Cortex of kidney (tissue), 1 donor: ENCODE measurements at places on chromosomes 4 and X.

DNA sequence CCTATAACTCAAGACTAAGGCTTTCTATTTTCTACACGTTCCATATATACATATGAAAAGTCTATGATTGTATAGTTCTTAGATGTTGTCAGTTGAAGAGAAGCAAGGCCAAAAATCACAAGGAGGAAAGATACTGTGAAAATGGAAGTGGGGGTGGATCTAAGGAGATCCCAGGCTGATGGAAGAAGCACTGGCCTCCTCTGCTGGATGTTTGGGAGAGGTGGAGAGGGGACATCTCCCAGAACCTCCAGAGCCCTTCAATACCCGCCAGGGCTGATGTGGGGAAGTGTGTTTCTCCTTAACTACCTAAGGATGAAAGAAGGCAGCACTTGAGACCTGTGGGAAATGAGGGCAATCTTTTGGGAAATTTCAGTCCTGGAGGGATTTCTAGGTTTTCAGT, 67.4 kb downstream of the RASGEF1B start:
- DNase-seq, result no peak

DNA sequence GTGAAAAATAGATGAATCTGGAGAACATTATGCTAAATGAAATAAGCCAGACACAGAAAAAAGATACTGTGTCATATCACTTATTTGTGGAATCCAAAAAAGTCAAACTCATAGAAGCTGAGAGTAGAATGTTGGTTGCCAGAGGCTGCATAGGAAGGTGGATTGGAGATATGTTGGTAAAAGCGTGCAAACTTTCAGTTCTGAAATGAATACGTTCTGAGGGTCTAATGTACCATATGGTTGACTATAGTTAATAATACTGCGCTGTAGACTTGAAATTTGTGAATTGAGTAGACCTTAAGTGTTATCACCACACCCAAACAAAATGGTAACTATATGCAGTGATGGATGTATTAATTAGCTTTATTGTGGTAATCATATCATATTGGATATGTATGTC, 45.0 kb upstream of the UPRT start:
- no peak for DNase-seq

GRCh38 chr4:105392858-105393257, 81.0 kb downstream of the PPA2 start:
- DNase-seq, result no peak

- no peak for DNase-seq
Measured at GRCh38 chr4:76779740-76780459, 118.0 kb downstream of the SOWAHB start.

GRCh38 chr4:44684648-44685047, 6.4 kb downstream of the GUF1 start:
- no peak for DNase-seq

- no peak for DNase-seq
Measured at GRCh38 chr4:78244705-78245485, 187.8 kb downstream of the FRAS1 start.

DNA sequence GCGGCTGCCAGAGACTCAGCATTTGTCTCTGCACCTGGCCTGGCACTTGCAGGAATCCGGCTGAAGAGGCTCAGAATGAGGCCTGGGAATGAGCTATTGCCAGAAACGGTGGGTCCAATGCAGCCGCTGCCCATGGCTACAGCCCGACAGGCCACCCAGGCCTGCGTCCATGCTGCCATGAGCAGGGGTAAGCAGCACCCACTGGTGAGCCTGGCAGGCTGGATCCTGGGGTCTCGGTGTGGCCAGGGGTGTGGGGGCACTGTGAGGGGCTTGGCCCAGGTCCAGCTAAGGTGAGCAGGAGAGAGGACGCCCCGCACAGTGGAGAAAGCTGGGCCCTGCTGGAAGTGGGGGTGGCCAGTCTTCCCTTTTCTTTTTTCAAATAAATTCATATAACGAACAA, 60.3 kb upstream of the MXD4 start:
- DNase-seq, result no peak

DNA sequence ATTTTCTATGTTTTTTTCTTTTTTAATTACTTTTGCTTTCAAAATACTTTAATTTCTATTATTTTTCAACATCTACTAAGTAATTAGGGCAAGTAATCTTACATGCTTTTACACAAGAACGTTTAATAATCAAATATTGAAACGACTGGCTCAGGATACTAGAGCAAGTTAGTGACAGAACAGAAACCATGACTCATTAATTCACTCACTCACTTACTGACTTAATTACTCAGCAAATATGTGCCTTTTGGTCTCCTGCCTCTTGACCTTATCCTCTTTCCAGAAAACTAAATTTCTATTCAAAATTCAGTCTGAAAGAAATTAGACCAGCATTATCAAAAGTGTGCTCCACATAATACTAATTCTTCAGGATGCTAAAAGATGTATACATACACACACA, 314.9 kb upstream of the TEX13C start:
- DNase-seq, result no peak

DNA sequence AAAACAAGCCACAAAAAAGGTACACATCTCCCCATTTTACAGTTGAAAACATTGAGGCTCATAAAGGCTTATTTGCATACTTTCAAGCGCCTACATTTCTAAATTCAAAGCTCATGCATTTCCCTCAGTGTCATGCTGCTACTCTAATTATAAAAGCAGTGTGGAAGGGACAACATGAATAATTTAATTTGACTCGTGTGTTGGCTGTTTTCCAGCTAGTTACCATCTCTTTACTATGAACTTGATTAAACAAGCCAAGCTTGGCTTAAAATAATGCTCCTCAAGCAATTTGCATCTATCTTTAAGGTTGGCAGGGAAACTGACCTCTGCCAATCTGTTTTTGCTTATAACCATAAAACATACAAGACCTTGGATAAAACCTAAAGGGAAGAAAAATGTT, 252.5 kb upstream of the NEIL3 start:
- no peak for DNase-seq
